ENCODE measurements at places on chromosomes 3 and 15. TPM values are rescaled to one million over a fixed set of nuclear protein-coding genes. Genes with fewer than 3 reads are reported as not detected.

DNA sequence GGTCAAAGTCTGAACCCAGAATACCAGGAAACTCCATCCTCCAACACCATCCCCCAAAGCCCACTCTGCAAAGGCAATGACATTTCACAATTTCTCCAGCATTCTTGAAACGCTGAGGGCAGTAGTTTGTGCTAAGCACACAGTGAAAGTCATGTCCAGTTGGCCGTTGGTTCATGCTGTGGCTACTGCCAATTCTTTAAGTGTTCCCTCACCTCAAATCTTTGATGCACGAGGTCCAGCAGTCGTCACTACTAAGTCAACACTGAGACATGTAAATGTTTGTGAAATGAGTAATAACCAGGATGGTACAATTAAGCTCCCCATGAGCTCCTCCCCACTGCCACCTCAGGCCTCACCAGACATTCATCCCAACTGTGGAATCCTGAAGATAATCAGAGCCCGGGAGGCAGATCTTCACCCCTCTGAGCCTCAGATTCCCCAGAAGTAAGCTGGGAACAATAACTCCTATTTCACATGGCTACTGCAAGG is 7.0 kb downstream of the SUCLG2 start:
- no peak for DNase-seq

- no peak for DNase-seq
These were observed 51.4 kb downstream of the DNAJB8 start for GRCh38 chr3:128415200-128415772.

DNA sequence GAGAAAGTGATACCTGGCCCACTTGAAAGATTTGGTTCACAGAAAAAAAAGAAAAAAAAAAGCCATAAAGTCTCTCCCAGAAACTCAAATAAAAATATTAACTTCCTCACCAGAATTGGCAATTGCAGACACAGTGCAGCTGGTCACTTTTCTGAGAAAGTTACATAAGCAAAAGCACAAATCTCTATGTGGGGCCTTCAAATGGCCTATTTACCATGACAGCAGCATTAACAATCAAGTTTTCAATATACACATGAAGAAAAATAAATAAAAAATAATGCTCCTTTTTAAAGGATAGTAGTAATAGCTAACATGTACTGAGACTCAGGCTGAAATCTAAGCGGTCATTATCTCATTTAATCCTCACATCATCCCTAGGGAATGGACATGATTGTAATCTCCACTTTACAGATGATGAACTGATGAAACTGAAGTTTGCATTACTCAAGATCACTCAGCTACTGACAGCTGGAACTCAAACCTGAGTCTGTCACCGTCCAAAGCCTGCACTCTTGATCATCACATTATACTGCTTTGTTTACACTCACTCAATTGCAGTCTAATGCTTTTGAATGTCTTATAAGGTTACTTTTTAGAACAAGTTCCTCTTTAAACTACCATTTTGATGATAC is 3.3 kb downstream of the NPTN start:
- DNase-seq: no peak

DNA sequence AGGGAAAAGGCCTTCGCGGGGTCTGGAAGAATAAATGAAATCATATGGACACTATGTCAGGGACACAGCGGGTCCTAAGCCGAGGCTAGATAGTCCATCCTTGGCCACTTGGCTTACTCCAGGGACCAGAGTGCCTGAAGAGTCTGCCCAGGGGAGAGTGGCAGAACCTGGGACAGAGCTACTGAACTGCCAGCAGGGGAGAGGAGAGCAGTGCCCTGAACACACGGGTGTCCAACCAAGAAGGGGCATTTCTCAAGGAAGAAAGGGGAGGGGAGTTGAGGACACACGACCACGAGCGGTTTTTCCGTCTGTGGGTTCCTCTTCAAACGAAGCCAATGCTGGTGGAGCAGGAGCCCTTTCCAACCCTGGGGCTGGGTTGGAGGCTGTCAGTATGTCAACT is 1.0 kb downstream of the ACAN start:
- no peak for DNase-seq

DNA sequence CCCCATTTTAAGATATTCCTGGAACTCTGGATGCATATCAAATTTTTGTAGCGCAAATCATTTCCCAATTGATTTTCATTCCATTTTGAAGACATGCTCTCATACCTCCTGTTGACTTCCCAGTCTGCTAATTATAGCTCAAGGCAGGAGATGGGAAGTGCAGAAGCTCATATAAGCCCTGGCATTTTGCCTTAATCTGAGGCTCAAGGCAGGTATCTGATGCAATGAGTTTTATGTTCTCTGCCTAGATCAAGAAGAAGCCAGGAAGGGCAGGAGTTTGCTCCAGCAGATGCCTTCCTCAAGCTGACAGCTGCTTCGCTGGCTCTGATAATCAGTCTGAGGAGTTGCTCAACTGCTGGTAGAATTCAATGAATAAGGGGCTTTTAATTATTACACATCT is 65.6 kb upstream of the NEDD4 start:
- DNase-seq: no peak

DNA sequence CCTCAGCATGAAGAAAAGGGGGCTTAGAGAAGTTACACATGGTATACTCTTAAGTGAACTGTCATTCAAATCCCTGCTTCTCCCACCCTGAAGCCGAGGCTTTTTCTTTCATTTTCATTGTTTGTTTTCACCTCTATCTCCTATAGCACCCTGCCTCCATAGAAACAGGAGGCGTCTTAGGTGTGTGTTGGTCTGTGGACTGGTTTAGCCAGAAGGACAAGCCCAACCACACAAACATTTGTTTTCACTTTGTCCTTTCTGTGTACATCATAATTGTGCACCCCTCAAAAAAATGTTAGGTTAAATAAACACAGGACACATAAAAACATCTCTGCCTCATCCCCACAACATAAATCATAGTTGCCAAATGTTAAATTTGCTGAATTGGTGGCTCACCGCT is 73.3 kb upstream of the UBE2E2 start:
- no peak for DNase-seq

GRCh38 chr3:71760140-71760539 is 6.5 kb downstream of the GPR27 start:
- DNase-seq: no peak

DNA sequence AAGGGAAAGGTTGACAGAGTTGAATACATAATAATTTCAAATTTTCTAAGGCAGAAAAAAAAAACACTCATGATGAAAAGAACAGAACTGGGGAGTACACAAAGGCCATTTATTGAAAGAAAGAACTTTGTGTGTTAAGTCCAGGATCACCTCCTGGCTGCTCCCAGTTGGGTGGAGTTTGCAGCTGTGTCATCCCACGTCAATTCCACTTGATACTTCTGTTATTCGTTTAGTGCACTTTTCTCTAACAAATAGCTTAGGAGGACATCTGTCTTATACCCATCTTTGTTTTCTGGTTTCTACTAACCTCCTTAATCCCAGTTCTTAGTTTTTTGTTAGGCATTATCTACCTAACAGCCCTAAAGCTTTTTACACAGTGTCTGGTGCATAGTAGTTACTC is 44.7 kb downstream of the SGO1 start:
- DNase-seq: no peak

DNA sequence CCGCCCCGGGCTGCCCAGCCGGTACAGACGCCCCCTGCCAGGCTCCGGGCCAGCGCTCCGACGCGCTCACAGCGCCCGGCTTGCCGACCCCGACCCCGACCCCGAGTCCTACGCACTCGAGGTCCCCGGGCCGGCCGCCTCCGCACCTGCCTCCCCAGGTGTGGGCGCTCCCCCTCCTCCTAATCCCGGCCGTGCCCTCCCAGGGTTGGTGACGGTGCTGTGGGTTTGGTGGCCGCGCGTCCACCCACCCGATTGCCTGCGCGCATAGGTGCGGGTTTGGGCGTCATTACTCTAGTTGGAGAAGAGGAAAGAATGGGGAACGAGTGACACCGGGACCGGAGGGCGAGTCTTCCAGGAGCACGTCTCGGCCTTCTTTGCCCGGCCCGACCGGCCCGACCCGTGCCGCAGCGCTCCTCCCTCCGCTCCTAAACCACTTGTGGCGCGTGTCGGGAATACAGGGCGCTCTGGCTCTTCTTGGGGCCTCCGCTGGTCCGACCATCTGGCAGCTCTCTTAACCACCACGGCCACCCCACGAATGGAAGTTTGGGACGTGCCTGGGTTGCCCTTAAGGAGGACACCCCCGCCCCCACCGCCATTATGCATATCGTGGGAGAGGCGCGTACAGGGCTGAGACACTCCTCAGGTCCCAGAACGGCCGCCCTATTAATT is 810 bp upstream of the THRB start:
- DNase-seq: no peak

GRCh38 chr3:44992555-44993470 is 16.8 kb downstream of the EXOSC7 start:
- no peak for DNase-seq

GRCh38 chr3:12706504-12707253 is 42.8 kb upstream of the RAF1 start:
- DNase-seq: peak; percentile 56

GRCh38 chr3:62859203-62859791 is 15.9 kb downstream of the CADPS start:
- DNase-seq: no peak

DNA sequence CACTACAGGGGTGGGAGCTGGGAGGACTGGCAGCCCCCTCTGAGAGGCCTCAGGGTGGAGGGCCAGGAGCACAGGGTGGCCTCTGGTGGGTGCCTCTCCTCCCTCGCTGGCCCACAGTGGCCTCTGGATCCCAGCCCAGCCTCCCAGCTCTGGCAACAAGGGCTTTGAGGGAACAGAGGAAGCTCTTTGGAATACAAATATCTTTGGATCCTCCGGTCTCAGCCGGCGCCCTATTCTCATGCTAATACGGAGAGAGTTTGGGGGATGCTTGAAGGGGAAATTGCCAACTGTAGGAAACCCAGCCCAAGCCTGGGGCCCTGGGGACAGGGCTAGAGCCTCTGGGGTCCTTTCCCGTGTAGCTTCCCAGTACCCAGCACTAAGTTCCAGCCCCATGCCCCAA is 33.4 kb upstream of the INSYN1 start:
- DNase-seq: no peak

- DNase-seq: no peak
These were observed 41.2 kb downstream of the PTPN23 start for GRCh38 chr3:47421741-47422649.

GRCh38 chr3:61443886-61444285 is 117.5 kb upstream of the PTPRG start:
- no peak for DNase-seq

- DNase-seq: no peak
These were observed 45.1 kb downstream of the SNAPC5 start for GRCh38 chr15:66452420-66452819.

GRCh38 chr3:133948131-133948810 is 52.6 kb upstream of the RAB6B start:
- no peak for DNase-seq

Gene TMEM266
- not detected for total RNA-seq

Gene LMLN
- 6.5 TPM for total RNA-seq

Gene UROC1
- not detected for total RNA-seq

Gene CCR5
- total RNA-seq: 6.9 TPM

Gene ST3GAL6
- 1.3 TPM for total RNA-seq

Gene DUOX1
- total RNA-seq: 0.06 TPM

Gene MYD88
- total RNA-seq: 57.4 TPM

Gene CHP1
- 26.4 TPM for total RNA-seq

Gene DUSP7
- 44.7 TPM for total RNA-seq

Gene GABRB3
- 0.08 TPM for total RNA-seq
